Fibroblast of lung (primary cell): ENCODE measurements at places on chromosomes 5 and 9.
A peak's percentile ranks its signal among the peaks of the same experiment; 100 is the strongest.

DNA sequence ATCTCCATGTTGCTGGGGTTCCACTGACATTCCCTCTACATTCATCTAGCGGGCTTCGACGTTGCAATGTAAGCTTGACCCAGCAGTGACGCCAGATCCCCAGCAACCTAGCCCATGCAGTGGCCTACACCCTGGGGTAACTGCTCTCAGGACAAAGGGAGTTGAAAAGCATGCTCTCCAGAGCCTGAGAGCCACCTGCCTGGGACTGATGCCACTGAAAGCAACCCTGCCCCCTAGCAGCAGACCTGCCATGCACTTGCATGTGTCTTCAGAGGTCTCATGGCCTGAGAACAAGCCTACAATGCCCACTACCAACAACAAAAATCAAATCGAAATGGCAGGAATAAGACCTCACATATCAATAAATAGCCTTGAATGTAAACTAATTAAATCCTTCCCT is 330.3 kb downstream of the TRIM36 start:
- DNase-seq = no peak

- DNase-seq = no peak
Observed at GRCh38 chr9:99472240-99472915, 250.3 kb downstream of the SEC61B start.

GRCh38 chr9:115146581-115147021 is 28.6 kb upstream of the TNC start:
- DNase-seq = peak; percentile 97

DNA sequence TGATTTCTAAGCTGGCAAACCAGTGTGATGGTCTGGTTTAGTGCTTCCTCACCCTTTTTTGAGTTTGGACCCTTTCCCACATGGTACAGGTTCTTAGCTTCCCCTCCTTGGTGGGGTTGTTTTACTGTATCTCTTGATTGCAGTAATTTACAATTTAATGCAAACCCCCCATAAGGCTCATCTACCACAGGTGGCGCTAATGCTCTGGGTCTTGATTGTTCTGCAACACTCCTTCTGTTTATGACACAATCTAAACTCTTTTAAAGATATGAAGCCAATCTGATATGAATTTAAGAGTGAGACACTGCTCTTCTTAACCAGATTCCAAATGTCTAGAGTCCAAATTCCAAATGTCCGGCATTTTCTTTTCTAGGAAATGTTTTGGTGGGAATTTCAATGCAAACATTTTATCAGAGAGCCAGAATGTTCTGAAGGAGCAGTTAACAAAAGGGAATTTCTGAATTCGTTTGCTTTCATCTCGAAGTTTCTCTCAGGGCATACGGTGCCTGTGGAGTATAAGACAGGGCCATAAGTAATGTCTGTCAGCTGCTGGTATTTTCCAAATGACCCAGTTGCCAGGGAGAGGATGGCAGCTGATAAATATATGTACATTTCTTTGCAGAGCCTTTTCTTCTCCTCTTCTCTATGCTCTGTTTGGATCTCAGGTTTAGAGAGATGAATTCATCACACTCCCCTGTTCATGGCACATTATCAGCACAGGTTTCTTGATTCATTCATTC is 246.8 kb downstream of the ARHGAP26 start:
- peak; percentile 61 for DNase-seq

DNA sequence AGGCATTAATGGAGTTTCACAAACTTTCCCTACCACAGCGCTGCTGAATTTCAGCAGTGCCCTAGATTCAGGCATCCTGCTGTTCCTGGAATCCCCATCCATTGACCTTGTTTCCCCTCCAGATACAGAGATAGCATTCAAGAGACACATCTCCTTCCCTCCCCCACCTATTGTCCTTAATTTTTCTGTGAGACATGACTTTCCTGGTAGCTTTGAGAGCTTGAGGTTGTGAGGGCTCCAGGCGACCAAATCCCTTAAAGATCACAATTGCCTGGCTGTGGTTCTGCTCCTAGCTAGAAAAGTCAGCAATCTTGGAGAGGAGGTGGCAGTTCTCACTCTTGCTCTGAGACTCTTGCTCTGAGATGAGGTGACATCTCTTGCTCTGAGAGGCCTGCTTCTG is 48.0 kb downstream of the PRR16 start:
- DNase-seq = no peak

GRCh38 chr5:513216-514100 is 10.8 kb downstream of the SLC9A3 start:
- DNase-seq = no peak

DNA sequence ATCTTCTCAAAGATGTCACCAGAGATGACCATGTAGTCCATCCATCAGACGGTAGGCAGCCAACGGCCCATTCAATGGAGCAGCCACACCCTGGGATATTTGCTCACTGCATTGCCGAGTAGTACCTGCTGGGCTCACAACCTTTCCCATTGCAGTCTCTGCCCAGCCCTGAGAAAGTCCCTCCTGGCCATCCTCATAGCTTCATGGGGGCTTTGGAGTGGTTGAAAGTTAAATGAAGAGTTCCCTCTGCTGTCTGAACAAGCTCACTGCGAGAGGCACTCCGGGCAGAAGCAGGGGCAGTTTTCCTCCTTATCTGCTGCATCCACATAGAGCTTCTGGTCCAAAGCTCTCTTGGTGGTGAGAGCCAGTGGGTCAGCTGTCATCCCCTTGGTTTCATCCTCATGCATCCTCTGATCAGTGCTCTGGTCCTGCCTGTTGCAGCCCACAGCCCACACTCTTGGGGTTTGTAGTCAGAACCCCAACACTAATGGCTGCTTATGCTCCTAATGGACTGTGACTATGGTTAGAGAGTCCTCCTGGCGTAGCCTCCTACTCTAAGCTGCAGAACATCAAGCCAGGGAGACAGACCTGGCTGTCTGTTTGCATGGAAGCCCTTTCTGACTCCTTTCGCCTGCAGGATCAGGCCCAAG is 23.3 kb downstream of the TNFSF8 start:
- DNase-seq = peak; percentile 39

GRCh38 chr5:107431998-107432397 is 238.7 kb downstream of the EFNA5 start:
- peak; percentile 56 for DNase-seq

DNA sequence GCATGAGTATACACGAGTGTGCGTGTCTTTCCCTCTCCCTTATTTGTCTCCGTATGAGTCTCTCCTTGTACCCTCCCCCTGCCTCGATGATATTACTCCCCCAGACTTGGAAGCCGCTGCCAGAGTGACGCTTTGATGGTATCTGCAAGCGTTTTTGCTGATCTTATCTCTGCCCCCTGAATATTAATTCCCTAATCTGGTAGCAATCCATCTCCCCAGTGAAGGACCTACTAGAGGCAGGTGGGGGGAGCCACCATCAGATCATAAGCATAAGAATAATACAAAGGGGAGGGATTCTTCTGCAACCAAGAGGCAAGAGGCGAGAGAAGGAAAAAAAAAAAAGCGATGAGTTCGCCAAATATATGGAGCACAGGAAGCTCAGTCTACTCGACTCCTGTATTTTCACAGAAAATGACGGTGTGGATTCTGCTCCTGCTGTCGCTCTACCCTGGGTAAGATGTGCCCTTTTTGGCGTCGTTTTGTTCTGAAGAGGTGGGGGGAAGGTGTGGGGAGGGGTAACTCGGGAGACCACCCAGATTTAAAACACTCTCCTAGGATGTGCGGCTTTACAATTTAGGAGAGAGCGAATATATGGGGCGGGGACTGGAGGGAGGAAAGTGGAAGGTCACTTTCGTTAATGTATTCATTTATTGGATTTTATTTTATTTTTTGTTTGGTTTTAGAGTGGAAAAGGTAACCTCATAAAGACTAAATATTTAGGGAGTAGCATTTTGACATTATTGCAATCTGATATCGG is at the start of gene GABRG2:
GABRG2 (plus strand) TSS at position 119 of the 757 bp plus-strand sequence; CDS start at position 346, 227 bp downstream.
- no peak for DNase-seq

GRCh38 chr5:83993803-83994202 is 273.1 kb upstream of the HAPLN1 start:
- DNase-seq = peak; percentile 85

- no peak for DNase-seq
Observed at GRCh38 chr5:95801532-95801931, 21.0 kb downstream of the GLRX start.

- no peak for DNase-seq
Observed at GRCh38 chr9:2765250-2765880, 48.1 kb downstream of the KCNV2 start.
